ENCODE measurements at places on chromosomes 5 and 9. TPM values are rescaled to one million over a fixed set of nuclear protein-coding genes. Genes with fewer than 3 reads are reported as not detected.

GRCh38 chr5:174409070-174409469 is 315.3 kb upstream of the MSX2 start:
- DNase-seq = no peak

DNA sequence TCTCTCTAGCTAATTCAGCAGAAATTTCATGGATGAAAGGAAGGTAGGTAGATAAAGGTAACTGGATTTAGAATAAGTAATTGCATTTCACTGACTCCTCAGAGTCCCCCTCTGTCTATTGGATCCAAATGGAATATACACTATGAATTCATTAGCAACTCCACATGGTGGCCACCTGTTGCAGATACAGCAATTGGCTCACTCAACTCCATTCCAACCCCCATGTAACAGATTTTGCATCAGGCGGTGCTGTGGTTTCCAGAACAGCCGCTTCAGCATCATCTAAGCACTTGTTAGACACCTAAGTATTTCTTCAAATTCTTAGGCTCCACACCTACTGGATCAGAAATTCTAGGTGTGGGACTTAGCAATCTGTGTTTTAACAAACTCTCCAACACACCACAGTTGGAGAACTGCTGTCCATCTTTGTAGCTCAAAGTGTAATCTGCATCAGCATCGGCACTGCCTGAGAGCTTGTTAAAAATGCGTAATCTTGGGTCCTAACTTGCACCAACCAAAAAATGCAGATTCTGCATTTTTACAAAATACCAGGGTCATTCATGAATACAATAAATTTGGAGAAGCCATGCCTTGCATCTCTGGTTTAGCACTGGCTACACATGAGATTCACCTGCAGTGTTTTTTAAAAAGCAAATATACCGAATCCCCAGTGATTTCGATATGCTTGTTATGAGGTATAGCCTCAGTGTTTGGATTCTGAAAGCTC is 413.8 kb upstream of the CD180 start:
- no peak for DNase-seq

DNA sequence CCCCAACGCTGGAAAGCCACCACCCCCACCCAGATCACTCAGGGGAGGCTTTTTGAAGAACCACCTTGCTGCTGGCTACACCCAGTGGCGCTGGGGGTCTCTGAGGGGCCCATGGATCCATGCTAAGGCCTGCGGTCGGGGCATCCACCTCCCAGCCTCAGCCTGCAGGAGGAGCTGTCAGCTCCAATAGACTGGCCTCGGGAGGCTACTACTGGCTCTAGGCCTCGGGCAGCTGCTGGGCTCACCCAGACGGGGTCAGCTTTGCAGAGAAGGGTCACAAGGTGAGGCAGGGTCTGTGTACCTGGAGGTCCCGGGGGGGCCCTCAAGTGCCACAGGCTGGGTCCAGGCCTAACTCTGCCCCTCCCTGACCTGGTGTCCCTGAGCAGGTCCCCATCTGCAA is 193.7 kb downstream of the OLFM1 start:
- DNase-seq = no peak

GRCh38 chr9:86098824-86099700 is at the start of gene GOLM1:
GOLM1 (minus strand) TSS chr9:86099558; CDS start chr9:86079320, 20,238 bp downstream.
- peak; percentile 12 for DNase-seq

GRCh38 chr5:171825051-171825450 is 39.4 kb downstream of the SMIM23 start:
- DNase-seq = no peak

GRCh38 chr9:2390028-2390427 is 231.6 kb upstream of the VLDLR start:
- DNase-seq = no peak

DNA sequence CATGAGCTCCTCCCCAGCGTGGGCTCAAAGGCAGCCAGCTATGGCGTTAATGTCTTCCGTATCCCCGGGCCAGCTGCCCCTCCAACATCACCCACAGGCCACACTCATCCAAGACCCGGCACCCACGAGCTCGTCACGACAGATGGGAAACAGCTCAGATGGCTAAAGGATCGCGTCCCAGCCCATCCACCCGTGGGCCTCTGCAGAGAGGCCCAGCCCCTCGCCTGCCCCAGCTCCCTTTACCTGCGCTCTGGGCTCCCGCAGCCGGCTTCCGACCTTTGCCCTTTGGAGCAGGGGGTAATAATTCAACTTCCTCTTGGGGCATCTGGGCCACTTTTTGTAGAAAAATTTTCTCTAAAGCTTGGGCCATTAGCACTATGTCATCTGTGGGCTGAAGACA is 16.5 kb downstream of the BRD3 start:
- no peak for DNase-seq

DNA sequence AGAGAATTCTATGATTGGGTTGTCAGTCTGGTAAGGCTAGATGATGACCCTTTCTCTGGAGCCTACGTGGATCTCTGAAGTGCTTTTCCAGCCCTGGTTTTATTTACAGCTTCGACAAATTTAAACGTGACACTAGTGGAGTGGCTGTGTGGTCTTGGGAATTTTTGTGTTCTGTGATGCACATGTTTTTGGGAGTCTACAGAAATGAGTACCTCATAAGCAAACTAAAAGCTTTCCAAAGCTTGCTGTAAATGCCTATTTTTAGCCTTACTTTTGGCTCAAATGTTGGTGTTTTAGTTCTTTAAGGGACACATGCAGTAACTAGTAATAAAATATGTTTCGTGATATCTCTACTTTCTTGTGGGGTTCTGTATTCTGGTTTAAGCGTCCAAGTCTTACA is 3.3 kb downstream of the LARP1 start:
- no peak for DNase-seq

DNA sequence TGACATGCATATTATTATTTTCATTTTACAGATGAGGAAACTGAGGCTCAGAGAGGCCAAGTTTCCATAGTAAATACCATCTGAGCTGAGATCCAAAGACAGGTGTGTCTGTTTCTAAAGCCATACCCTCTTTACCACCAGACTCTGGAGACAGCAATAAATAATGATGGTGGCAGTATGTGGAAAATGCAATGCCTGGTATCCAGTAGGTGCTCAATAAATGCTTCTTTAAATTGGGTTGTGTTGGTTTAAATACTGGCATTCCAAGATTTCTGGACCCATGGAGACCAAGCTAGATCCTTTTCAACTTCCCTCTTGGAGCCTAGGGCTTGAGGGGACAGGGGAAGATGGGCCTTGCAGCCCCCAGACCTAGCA is 221.3 kb upstream of the MSX2 start:
- no peak for DNase-seq

DNA sequence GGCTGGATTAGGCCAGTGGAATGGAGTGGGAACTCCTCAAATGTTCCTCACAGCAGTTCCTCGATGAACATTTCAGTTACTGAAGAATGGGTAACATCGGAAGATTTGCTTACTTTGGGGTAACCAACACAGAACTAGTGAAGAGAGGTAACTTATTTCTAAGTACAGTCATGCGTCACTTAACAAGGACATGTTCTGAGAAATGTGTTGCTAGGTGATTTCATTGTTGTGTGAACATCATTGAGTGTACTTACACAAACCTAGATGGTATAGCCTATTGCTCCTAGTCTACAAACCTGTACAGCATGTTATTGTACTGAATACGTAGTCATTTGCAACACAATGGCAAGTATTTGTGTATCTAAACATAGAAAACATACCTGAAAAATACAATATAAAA is 228.3 kb downstream of the MAST4 start:
- DNase-seq = no peak

DNA sequence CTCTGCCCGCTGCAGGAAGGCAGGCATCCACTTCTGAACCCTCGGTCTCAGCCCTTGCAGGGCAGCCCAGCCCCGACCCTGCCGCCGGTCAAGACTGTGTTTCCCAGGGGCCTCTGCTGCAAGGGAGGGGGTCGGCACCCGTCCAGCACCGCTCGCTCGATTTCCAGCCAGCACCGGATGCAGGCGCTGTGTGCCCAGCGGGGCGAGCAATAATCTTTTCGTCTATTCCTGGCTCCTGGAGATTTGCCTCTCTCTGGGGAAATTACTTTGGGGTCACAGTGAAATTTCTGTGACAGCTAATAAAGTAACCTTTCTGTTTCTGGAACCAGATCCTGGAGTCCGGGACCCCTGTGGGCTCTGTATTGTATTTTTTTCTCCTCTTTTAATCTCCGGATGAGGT is 155.3 kb downstream of the COL23A1 start:
- no peak for DNase-seq

- DNase-seq = no peak
Measured at GRCh38 chr9:108897324-108898096, 35.4 kb downstream of the ACTL7A start.

DNA sequence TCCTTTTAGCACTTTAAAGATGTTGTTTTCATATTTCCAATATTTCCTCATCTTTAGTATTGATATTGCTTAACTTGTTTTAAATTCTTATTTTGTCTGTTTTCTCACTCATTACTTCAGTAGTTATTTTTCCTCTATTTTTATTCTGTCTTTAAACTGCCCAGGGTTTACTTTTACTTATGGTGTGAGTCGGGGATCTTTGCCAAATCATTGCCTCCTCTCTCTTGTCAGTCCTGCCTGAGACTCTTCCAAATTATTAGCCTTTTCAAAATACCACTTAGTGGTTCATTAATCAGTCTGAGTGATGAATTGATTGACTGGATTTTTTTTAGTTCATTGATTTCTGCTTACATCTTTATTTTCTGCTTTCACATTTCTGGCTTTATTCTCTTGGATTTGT is 72.9 kb downstream of the SH3GL2 start:
- no peak for DNase-seq

DNA sequence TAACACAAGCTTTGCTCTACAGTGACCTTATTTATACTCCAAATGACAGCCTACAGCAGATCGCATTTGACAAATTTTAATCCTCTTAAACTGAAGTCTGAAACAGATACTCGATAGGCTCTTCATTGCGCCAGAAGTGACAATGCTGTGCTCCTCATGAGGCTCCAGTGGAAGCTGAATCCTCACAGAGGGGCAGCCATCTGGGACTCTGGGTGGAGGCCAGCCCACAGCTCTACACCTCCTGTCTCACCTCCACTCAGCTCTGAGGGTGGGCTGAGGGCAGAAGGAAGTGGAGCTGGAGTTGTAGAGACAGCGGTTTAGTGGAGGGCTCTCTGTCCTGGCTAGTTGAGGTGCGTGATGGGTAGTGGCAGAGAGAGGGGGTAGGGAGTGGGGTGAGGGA is 283.3 kb upstream of the ANKRD55 start:
- DNase-seq = no peak

DNA sequence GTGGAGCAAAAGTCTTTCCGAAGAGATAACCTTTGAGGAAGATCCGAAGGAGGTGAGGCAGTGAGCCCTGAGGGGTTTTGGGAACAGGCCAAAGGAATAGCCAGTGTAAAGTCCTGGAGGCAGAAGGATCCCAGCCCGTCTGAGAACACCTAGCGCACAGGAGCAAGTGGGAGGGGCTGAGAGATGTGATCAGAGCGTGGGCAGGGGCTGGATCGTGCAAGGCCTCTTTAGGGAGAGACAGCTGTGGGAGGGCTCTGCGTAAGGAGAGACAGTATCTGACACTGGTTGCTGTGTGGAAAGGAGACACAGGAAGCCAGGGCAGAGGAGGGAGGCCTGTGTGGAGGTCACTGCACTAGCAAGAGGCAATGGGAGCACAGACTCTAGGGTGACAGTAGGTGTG is 68.2 kb downstream of the BARX1 start:
- no peak for DNase-seq

DNA sequence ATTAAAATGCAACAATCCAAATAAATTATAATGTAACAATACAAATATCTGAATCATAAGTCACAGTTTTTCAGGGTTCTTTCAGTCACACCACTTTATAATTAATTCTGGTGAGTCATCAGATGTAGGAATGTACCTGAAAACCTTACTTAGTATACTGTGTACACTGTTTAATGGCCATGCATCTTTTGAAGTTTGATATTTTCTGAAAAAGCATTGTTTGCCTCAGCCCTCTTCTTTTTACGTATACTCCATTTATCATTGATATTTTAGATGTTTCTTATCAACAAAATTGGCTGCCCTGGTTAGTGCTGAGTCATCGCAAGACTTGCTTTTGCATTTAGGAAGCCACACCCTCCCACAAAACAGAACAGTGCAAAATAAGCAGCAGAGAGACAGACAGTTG is 218.6 kb downstream of the PJA2 start:
- DNase-seq = peak; percentile 31

- no peak for DNase-seq
Measured at GRCh38 chr5:90344689-90345088, 64.9 kb downstream of the CETN3 start.

DNA sequence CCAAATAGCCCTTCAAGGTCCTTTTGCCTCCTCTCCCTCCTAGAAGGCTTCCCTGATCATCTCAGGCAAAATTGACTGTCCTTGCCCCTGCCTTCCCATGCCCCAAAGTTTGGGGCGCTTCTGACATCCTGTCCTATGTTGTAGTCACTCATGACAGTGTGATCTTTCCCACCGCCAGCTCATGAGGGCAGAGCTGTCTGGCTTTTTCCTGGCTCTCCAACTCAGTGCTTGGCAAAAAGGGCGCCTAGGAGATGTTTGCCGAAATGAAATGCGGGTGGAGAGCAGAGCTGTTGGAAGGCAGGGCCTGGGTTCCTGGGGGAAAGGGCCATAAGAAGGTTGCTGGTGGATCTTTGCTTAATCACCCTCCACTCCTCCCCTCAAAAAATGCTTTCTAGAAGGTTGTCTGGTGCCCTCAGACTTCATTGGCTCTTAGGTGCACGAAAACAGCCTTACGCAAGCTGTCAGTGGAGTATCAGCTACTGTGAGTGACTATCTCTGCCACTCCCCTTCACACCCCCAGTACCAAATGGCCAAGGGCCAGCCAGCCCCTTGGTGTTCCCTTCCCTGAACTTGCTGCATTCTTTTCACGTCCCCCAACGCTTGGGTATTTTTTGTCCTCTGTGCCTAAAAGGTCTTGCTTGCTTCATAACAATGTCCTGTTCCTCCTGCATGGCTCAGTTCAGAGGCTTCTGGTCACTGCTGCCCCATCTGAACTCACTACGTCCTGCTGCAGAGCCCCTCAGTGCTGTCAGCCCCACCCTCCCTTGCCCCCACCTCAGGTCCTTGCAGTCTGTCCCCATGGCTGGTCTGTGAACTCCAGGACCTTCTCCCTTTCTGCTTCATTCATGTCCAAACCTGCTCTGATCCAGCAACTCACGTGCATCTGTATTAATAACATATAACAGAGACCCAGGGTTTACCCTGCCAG is 2.6 kb upstream of the SLC25A51 start:
- DNase-seq = no peak

- DNase-seq = no peak
Measured at GRCh38 chr9:75382126-75382525, 293.8 kb downstream of the OSTF1 start.

DNA sequence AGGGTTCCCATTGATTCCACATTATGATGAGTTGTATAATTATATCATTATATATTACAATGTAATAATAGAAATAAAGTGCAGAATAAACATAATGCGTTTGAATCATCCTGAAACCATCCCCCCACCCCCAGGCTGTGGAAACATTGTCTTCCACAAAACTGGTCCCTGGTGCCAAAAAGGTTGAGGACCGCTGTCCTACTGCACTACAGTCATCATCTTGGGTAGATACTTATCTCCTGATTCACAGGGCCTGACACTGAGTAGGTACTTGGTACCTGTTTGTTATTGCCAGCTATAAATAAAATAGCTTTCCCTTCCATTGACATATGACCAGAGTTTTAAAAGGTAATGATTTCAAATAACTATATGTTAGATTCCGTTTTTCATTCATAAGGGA is 25.6 kb downstream of the ANP32B start:
- DNase-seq = no peak

The DNAI1 gene
- total RNA-seq = not detected

The FCN2 gene
- total RNA-seq = not detected

The GPR150 gene
- 0.87 TPM for total RNA-seq

The STKLD1 gene
- total RNA-seq = 0.65 TPM

The DNLZ gene
- 14.6 TPM for total RNA-seq

The NEUROG1 gene
- not detected for total RNA-seq

The BTNL9 gene
- total RNA-seq = not detected

The STK32A gene
- not detected for total RNA-seq

The FRMPD1 gene
- total RNA-seq = not detected

The LCN1 gene
- total RNA-seq = not detected

The SPATA31D1 gene
- total RNA-seq = not detected
